Kidney epithelial cell (primary cell): ENCODE measurements at places on chromosomes 7 and 10.

DNA sequence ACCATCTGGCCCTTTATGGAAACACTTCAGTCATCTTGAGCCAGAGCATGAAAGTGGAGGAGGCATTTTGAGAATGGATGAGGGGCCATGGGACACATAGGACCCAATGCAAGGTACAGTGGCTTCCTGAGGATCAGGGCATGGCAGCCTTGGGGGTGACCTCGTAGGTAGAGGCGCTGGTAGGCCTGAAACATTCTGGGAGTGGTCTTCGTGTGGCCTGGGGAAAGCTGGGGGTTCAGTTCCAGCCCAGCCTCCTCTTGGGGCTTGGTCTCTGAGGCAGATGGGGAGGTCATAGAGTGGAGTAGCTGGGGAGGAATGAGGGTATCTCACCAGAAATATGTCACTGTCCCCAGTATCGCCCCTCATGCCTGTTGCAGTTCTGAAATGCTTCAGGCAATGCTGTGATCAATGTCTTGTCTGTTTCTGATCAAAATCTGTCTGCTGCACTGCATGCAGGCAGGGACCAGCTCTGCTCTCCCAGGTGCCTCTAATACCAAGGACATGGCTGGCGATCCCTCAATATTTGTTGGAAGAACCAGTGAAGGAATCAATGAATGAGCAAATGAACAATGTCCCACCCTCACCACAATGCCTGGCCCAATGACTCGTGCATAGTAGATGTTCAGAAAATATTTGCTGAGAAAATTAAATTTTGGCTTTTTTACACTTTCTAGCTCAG is 90.9 kb downstream of the CHST15 start:
- DNase-seq, result no peak

DNA sequence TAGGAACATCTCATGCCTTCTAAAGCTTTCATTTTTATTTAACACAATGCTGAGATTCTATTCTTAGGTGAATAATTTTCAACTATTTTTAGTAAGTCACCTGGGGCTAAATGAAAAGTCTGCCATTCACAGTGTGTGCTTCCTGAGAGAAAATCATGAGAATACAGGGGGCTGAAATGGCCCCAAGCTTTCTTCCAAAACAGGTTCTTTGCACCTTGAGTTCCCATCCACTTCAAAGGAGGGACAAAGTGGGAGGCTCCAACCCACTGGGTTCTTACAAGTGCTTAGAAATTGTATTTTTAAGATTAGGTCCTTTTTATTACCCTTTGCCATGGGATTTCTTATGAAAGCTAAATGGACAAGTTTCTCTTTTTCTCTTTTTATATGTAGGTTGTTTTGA is 21.5 kb upstream of the FAM133B start:
- DNase-seq, result no peak

- DNase-seq, result no peak
Observed at GRCh38 chr10:58981846-58982245, 194.6 kb upstream of the PHYHIPL start.

DNA sequence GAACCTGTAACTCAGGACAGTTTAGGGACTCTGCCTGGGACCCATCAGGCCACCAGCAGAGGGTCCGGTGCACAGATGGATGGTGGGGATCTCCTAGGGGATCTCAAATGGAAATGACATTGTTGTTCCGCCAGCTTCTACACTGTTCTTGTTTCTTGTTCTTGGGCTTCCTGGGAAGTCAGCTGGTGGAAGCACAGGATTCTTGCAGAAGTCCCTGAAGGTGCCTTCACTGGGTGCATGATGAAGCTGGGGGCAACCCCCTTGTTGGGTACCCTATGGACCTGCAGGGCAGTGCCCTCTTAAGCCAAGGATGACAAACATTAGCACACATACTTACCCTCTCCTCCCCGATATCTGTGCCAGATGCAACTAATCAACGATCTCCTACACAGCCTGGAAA is 18.6 kb downstream of the SFTPD start:
- DNase-seq, result no peak

- no peak for DNase-seq
Observed at GRCh38 chr10:100882252-100882651, 30.5 kb upstream of the SLF2 start.

GRCh38 chr10:14225379-14225778 is 105.3 kb downstream of the FRMD4A start:
- DNase-seq, result no peak
